Activated CD4-positive, alpha-beta memory T cell treated with anti-CD3 and anti-CD28 coated beads for 36 hours (primary cell): ENCODE measurements at places on chromosomes 6 and 20.
A peak's percentile ranks its signal among the peaks of the same experiment; 100 is the strongest.

DNA sequence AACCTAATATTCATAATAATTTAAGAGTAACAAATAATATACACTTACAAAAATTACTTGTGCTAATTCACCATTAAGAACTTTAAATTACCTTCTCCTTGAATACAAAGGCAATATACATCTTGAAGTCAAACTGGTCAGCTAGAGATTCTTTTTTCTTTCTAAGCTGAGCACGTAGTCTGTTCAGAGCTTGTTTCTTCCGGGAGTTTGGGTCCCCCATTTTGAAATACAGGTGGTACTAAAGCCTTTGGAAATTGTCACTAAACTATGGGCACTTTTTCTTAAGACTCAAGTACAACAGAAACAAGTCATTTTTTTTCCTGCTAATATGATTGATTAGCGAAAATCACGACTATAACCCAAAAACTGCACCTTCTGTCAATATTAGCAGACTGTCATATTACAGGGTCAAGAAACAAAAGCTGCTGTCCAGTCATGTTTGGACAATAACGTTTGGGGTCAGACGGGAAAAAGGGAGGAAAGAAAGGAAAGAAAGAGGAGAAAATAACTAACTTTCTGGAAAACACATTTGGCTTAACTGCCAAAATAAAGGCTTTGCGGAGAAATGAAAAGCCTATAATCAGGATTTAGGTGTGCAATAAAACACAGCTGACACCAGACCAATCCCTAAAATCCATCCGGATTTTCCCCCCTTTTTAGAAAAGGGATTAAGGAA lies 367 bp downstream of the C6orf62 start:
- no peak for DNase-seq

GRCh38 chr6:107489636-107490565 lies at the start of gene SOBP:
Gene SOBP (plus strand): TSS chr6:107490117. CDS start chr6:107490617, 500 bp downstream.
- peak; percentile 41 for DNase-seq

DNA sequence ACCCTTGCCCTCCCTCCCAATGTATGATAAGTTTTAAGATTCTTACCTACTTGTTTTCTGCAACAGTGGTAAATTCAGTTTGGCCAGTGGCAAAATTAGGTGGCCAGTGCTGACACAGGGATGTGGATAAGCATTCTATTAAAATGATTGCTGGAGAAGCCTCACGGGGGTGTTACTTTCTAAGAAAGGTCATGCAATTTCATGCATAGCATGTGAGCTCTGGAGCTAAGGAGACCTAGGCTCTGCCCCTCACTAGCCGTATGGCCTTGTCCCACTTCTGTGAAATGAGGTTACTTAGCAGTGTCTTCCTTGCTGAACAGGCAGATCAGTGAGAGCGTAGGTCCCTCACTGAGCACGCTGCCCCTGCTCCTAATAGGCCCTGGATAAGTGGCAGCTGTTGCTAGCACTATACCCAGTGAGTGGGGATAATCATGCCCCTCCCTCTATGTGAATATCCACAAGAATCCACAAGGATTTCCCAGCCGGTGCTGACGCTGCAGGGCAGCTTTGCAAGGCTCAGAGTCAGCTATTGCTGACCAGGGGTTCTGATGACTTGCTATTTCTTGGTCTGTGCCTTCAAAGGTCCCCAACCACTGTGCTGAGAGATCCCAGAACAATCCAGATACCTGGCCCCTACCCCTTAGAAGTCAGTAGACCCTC lies 86.5 kb upstream of the MRPS10 start:
- no peak for DNase-seq

GRCh38 chr6:148514091-148514845 lies 171.6 kb downstream of the SASH1 start:
- DNase-seq, result no peak

GRCh38 chr6:12384357-12384912 lies 94.3 kb downstream of the EDN1 start:
- DNase-seq, result no peak

- DNase-seq, result peak; percentile 55
Measured at GRCh38 chr6:167119670-167120582, 3.0 kb upstream of the CCR6 start.

- peak; percentile 30 for DNase-seq
Measured at GRCh38 chr6:158854214-158855101, 35.3 kb upstream of the EZR start.
